ENCODE measurements at places on chromosomes 13 and 19.

GRCh38 chr13:49348751-49349150, 95.1 kb downstream of the CAB39L start:
- DNase-seq: no peak

DNA sequence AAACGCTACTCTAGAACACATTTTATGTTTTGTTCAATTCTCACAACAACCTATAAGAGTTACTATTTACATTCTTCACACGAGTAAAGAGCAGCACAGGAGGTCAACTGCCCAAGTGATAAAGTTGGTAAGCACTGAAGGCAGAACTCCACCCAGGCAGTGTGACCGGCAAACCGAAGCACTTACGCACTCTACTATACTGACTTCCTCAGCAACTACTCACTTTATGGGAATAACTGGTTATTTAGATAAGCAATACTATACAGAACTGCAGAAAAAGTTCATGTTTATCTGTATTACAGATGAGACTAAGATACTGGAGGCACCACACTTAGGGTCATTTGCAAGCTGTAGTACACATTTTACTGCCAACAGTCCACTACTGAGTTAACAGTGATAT, 28.8 kb downstream of the FOXO1 start:
- DNase-seq: no peak

DNA sequence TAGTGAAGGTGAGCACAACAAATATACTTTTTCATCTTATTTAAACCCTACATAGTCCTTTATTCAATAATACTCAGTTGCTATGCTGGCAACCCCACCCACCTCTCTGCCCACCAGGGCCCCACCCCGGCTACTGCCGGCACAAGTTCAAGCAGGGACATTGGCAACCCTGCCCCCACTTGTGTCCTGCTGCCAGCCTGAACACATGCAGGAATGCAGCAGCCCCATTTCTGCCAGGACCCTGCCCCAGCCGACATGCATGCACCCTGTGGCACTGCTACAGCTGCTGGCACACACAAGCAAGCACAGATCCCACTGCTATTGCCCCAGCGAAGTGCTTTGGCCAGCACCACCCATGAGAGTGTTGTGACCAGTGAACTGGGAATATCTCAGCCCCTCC, 289.8 kb downstream of the COG6 start:
- no peak for DNase-seq

DNA sequence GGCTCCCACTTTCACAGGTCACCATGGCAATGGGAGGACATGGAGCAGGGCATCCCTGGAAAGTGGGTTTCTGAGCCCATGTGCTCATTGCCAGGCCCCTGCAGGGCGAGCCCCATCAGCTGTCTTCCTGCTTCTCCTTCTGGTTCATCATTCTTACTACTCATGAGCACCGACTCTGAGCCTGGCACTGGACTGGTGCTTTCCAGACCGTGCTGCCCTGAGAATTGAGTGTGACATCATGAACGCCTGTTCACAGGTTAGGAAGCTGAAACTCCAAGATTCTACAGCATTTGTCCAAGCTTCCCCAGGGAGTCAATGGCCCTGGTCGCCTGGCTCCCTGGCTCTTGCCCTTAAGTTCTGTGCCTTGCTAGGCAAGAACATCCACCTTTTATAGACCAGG, 210.4 kb upstream of the ZNF536 start:
- DNase-seq: no peak

GRCh38 chr13:95585867-95586266, 33.3 kb downstream of the CLDN10 start:
- DNase-seq: no peak

- no peak for DNase-seq
Measured at GRCh38 chr13:48507021-48507420, 25.9 kb downstream of the RCBTB2 start.

DNA sequence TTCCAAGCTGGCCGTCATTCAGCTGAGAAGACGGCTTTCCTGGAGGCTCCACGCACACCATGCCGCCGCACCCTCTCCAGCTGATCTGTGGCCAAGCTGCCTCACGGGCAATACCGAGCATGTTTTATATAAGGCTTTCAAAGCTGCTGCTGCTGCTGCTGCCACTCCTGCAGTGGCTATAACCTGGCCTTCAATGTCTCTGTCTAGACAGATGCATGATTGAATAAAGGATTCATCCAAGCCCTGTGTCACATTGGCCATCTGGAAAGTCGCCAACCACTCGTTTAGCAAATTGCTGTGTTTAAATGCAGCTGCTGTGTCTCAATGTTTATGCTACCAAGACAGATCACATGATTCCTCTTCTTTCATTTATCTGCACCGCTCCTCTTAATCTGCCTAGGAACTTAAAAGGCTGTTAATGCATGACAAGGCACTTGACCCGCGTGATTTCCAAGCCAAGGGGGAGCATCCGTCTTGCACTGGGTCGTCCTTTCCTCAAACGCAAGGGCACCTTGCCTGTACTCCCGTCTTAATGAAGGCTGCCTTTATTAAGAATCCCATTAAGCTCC, 114.3 kb downstream of the TEX26 start:
- peak; percentile 59 for DNase-seq

DNA sequence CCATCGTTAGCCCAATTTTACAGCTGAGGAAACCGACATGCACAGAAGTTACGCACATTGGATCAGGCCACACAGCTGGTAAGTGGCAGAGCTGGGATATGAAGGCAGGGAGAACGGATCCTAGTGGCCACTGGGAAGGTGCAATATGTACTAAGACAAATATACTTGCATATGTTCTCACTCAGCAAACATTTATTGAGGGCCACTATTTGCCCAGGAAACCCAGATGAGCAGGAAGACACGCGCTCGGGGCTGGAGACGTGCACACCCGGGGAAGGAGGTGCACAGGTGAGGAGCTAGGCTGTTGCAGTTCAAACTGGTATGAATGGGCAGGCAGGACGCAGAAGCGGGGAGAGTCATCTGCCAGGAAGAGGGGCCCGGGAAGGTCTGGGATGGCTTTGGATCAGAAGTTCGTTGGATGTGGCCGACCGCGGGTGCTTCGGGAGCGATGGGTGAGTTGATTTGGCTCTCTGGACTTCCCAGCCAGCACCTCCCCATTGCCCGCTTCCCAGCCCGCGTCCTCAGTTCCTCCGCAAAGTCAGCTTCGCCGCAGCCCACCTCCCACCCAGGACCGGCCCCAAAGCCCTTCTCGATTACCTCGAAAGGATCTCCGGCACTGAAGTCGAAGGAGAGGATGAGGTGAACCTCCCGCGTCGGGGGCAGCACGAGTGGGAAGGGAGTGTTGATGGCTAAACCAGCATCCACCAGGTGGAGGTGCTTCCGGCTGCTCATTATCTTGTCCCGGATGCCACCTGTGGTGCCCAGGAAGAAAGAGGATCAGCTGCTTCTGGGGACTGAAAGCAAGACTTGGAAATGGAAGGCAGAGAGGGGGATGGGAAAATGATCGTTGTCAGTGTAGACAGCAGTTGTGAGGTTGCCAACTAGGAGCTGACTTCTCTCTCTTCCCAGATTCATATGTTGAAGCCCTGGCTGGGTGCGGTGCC, 17.8 kb upstream of the CABP5 start:
- no peak for DNase-seq
